ENCODE measurements at places on chromosomes 12 and 14.

DNA sequence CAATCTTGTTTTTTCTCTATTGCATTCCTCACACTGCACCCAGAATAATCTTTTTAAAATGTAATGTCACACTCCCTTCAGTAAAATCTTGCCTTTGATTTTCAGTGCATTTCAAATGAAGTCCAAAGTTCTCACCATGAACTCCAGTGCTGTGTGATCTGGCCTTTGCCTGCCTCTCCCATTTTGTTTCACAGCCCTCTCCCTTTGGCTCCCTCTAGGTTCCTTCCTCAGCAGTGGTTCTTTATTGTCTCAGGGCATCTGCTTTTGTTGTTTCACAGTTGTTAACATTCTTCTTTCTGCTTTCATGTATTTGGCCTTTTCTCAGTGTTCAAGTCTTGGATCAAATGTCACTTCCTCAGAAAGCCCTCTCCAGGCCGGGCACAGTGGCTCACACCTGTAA, 84.5 kb upstream of the AMN1 start:
- no peak for DNase-seq

DNA sequence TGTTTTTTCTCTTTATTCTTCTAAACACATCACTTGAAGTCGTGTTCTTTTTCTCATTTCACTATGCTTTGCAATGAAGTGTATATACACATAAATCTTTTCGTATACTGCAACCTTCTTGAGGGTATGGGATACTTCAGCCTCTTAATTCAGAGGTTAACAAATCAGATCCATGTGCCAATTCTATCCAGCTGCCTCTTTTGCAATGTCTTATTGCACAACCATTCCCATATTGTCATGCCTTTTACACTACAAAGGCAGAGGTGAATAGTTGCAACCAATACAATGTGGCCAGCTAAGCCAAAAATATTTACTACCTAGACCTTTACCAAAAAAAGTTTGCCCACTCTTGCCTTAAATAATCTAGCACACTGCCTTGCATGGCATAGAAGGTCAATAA, 224.5 kb upstream of the FOXG1 start:
- DNase-seq, result no peak

GRCh38 chr12:111773801-111774551, 7.2 kb downstream of the ALDH2 start:
- DNase-seq, result no peak

GRCh38 chr14:91580876-91581577, 70.9 kb upstream of the PPP4R3A start:
- no peak for DNase-seq

- DNase-seq, result no peak
Measured at GRCh38 chr14:53715193-53715721, 241.4 kb downstream of the BMP4 start.

DNA sequence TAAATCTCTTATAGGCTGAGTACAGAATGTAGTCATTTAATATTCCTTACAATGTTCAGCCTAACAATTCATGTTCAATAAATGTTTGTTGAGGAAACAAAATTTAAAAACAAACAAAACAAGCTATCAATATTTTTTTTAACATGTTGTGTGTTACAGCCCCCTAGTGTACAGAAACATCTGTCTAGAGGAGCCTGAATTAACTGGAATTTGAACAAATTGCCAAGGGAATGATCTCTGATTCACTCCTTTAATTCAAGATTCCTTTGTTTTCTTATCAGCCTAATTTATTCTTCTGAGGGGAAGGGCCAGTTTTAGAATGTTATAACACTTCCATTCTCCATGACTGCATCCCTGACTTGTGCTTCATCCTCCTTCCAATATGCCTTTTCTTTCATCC, 127.2 kb downstream of the CMAS start:
- no peak for DNase-seq

DNA sequence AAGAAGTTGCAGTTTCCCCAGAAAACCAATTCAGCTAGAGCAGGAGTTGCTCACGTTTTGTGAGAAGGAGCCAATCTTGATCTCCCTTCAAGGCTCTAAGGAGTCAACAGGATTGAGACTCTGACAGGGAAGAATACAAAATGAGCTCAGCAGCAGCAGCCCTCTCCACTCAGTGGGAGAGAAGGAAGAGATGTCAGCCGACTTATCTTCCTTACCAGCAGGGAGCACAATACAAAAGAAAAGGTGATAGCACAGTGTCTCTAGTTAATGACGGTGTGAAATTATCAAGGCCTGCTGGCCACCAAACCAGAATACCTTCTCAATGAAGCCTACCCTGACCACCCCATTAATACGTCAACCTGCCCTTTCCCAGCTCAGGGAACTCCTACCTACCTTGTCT, 223.6 kb upstream of the TMPO start:
- DNase-seq, result no peak

DNA sequence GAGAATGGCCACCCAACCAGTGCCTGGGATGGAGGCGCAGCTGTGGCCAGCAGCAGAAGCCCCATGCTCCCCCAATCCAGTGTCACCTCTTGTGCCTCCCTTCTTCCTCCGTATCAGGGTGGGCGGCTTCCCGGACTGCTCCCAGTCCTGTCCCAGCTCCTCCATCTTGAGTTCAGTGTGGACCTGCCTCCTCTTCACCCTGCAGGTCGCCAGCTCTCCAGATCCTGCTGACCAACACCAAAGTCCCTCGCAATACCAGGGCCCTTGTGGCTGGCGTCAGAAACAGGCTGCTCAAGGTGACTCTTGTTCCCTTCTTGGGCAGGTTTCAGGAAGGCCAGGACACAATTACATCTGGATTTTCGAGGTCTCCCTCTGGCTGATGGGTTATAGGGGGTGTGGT, 17.0 kb downstream of the MVK start:
- DNase-seq, result no peak

DNA sequence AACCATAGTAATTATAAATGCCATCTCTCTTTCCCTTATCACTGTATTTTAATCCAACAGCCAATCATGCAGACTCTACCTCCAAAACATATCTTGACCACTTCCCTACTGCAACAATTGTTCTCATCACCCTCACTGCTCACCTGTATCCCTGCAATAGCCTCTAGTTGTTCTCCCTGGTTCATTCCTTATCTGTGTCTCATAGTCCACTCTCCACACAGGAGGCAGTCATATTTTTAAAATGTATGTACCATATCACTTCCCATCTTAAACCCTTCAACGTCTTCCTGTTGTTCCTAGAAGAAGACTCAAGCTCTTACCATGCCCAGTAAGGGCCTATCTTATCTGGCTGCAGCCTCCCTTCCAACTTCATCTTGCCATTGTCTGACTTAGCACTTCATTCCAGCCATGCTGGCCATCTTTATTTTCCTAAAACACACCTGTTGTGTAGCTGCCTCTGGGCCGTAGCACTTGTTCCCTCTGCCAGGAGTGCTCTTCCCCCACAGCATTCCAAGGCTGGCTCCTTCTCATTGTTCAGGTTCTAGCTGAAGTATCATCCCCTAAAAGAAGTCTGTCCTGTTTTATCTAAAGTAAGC, 27.8 kb upstream of the BHLHE41 start:
- no peak for DNase-seq

- DNase-seq, result no peak
Measured at GRCh38 chr12:30985814-30986452, 59.4 kb downstream of the TSPAN11 start.

DNA sequence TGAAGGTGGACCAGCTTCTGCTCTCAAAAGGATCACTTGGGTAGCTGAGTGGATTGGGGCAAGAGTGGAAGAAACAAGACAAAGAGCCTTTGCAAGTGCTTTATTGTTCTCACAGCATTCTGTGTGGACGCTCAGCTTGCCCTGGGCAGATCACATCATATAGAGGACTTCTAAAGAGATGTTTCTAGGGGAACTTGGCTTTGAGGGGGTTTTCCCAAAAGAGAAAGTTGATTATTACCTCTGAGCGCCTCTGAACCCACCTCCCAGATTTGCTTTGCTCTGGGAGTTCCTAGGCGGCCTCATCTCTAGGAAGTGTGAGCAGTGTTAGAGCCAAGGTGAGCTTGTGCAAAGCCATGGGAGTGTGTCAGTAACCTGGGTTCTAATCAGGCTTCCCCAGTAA, 81.7 kb downstream of the RIN3 start:
- no peak for DNase-seq

GRCh38 chr12:103499571-103499970, 3.8 kb upstream of the C12orf42 start:
- no peak for DNase-seq

GRCh38 chr12:102913453-102914226, 3.4 kb downstream of the PAH start:
- no peak for DNase-seq

GRCh38 chr12:96570579-96570978, 81.2 kb downstream of the CFAP54 start:
- DNase-seq, result no peak

DNA sequence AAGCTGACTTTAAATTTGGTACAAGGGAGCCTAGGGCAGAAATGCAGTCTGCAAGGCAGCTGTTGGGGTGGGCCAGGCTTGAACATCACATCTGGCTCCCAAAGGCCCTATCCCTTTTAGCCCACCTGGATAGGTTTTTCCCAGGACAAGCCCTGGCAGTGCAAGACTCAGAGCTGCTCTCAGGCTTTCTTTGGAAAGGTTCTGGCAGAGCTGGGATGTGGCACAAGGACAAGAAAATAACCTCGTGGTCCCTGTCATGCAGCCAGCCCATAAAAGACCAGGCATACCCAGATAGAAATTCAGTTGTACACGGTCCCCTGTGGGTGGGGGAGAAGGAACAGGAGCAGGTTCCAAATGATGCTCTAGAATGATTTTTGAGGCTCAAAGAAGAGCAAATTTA, 206.9 kb downstream of the TTC7B start:
- DNase-seq, result no peak

GRCh38 chr12:68287106-68287505, 33.7 kb upstream of the IL22 start:
- no peak for DNase-seq

DNA sequence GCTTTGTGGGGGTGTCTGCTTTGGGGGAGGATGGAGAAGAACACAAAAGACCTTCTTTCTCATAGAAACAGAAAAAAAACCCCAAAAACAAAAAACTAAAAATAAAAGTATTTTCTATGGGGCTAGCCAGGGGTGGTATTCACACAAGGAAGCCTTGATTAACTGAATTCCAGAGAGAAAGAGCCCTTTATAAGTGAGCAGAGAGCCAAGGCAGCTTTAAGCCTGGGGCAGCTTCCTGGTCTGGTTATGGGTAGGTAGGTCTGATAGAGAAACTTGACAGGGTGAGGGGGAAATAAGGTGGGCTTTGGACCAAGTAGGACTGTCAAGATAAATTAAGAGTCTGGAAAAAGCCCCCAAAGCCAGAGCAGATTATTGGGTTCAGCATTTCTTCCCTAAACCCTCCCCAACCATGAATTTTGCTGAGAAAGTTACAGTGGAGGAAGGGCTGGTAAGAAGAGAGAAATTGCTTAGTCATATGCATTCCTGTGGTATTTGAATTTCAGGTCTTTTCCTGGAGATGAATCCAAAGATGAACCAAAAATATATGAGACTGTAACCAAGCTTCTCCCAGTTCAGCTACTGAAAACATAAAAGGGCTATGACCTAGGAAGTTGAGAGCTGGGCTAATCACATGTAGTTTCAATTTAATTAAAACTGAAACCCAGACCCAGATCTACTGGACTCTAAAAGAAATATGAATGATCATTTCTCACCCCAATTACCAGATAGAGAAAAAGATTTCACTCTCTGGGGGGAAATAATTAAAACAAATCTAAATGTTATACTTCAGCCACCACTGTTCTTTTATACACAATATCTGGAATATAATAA, 144.8 kb downstream of the TBC1D30 start:
- DNase-seq, result no peak

DNA sequence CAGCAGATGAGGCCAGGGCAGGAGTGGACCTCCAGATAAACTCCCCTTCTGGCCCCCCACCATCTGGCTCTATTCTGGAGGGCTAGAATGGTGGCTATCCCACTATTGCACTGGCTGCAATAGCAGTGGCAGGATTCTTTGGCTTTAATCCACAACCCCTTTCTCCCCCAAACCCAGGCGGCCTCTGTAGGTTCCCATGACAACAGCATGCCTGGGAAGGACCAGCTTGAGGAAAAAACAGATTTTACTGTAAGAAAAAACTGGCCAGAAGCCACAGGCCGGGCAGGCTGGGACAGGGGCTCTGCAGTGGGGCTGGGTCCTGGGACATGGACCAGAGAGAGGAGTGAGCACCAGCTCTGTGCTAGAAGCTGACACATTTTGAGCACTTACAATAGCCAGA, 13.6 kb upstream of the ACVR1B start:
- no peak for DNase-seq

DNA sequence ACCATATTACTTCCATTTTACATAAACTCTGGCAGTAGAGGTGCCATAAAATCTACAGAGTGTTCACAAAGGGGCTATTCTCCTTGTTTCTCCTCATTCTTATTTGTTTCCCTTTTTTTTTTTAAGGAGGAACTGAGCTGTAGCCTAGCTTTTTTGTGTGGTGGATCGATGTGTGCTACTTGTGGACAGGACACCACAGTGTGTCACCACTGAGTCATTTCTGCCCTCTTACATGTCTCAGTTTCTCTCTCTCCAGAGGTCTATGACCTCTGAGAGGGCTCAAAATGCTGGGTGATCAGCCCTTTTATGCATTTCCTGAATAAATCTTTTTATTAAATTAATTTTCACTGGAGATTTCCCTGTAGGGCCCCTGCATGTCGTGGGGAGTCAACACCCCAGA, 370.2 kb downstream of the ADGRD1 start:
- no peak for DNase-seq

- no peak for DNase-seq
Measured at GRCh38 chr12:16919551-16919950, 313.6 kb upstream of the LMO3 start.

- DNase-seq, result no peak
Measured at GRCh38 chr12:13277293-13277692, 80.8 kb downstream of the EMP1 start.

- DNase-seq, result no peak
Measured at GRCh38 chr12:82872088-82872487, 185.4 kb downstream of the TMTC2 start.

DNA sequence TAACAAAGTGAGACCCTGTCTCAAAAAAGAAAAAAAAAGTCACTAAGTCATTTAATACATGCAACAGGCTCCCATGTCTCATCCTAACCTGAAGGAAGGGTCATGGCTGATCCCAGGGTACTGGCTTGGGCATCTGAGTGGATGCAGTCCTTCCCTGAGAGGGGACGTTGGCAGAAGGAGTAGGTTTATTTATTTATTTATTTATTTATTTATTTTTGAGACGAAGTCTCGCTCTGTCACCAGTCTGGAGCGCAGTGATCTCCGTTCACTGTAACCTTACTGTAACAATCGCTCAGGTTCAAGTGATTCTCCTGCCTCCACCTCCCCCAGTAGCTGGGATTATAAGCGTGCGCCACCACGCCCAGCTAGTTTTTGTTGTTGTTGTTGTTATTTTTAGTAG, 7.2 kb upstream of the CALCOCO1 start:
- DNase-seq, result no peak

DNA sequence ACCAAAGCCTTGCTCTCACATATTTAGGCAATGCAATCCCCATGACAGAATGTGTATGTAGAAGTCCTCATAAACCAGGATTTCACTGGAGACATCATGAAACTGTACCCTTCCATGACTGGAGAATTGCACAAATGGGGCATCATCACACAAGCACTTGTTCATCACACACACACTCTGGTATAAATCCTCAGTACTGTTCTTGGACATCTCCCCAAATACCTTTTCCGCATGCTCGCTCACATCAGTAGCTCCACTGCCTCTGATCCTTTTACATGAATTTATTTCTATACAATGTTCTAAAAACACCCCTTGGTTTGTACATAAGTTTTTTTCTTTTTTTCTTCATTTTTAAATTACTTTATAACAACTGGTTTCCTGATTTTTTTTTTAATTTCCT, 3.3 kb upstream of the ING4 start:
- no peak for DNase-seq

GRCh38 chr12:121581686-121582429, 1.0 kb upstream of the KDM2B start:
- peak; percentile 34 for DNase-seq
